ENCODE measurements at places on chromosomes 7 and 10.

DNA sequence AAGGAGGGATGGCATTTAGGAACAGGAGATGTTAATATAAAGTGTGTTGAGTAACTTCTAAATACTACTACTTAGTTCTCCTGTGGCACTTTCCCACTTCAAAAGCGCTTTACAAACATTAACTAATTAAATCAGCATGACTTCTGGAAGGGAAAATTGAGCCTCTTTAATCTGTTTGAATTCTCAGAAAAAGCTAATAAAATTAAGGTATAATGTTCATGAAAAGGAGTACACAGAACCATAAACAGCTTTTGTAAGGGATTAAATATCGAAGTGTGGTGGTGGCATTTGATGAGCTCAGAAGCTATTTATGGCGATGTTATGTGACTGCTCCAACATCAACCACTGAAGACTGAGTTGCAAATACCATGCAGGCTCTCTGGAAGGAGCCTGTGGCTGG, 10.2 kb upstream of the VAX1 start:
- DNase-seq, result no peak

GRCh38 chr10:43188702-43189101, 50.5 kb downstream of the CSGALNACT2 start:
- no peak for DNase-seq

GRCh38 chr10:128318913-128319312, 192.7 kb upstream of the MKI67 start:
- no peak for DNase-seq

GRCh38 chr10:121734589-121735045, 136.4 kb upstream of the FGFR2 start:
- no peak for DNase-seq

DNA sequence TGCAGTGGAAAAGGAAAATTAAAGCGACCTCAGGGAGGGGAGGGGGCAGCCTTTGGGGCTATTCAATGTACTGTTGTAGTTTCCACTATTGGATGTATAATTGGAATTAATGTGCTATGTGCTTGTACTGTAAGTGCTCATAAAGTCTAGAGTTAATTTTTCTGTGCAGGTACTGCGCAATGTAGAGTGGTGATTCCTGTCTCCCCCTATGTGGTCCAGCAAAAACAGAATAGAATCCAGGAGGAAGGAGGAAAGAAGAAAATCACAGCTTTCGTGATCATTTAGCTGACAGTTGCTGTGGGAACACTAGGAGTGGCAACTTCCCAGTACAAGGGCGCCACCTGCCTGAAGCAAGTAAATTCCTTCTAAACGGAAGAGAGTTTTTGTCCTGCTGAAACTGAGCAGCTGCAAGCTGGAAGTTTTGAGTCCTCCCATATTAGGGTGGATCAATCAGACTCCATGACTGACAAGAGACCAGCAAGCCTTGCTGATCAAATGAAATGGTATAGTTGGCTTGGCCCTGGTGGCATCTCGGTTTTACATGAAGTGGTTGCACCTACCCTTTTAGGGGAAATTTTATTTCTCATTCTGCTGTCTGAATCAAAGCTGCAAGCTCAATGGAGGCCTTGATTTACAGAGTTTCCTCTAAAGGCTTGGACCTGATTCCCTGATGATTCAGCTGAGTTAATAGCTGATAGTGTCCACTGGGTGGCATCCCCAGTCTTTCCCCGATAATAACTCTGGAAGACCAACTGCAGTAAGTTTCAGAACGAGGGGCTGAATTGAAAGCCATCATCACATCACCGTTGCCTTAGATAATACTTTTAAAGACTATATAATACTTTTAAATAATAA, 299.8 kb downstream of the HGF start:
- DNase-seq, result no peak

DNA sequence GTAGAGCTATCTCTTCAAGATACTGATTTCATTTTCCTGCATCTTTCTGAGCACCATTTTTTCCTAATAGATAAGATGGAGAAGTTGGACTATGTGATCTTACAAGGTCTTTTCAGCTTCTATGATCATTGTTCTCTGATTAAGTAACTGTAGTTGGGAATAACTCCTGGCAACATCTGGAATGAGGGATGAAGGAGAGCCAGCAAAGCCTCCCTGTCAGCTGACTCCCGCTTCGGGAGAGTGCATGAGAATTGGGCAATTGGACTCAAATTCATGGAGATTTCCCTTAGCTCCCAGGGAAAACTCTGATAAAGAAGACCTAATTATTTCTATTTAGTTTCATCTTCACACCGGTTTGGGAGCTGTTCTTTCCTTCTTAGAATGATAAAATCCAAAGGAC, 146.1 kb downstream of the CCDC71L start:
- no peak for DNase-seq

- DNase-seq, result no peak
Observed at GRCh38 chr10:73211106-73211811, 35.8 kb downstream of the DNAJC9 start.

GRCh38 chr7:80848841-80849240, 70.0 kb downstream of the SEMA3C start:
- DNase-seq, result no peak

GRCh38 chr7:155017834-155018233, 14.9 kb upstream of the PAXIP1 start:
- DNase-seq, result no peak

GRCh38 chr10:111934931-111935330, 248.6 kb downstream of the GPAM start:
- no peak for DNase-seq

- DNase-seq, result no peak
Observed at GRCh38 chr10:19730167-19730906, 85.9 kb upstream of the PLXDC2 start.

- DNase-seq, result no peak
Observed at GRCh38 chr10:125016611-125017202, 74.8 kb downstream of the ZRANB1 start.

- no peak for DNase-seq
Observed at GRCh38 chr7:22109761-22110160, 164.1 kb upstream of the CDCA7L start.

- no peak for DNase-seq
Observed at GRCh38 chr7:12643001-12643643, 44.3 kb upstream of the ARL4A start.

DNA sequence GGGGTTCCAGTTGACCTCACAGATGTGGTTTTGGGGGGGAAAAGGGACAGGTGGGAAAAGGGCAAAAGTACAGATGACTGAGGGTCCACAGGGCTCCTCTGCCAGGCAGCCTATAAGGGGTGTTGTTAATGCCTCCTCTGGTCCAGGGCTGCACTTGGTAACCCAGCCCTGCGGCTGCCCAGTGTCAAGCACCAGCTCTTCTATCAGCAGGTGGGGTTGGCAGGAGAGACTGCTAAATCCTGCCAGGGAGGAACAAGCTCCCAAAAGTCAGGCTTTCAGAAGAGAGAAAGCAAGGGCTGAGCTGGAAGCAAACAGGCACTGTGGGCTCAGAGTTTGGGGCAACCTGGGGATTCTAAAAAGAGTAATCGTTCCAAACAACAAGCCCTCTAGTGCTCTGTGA, 39.1 kb downstream of the LRRC20 start:
- no peak for DNase-seq

DNA sequence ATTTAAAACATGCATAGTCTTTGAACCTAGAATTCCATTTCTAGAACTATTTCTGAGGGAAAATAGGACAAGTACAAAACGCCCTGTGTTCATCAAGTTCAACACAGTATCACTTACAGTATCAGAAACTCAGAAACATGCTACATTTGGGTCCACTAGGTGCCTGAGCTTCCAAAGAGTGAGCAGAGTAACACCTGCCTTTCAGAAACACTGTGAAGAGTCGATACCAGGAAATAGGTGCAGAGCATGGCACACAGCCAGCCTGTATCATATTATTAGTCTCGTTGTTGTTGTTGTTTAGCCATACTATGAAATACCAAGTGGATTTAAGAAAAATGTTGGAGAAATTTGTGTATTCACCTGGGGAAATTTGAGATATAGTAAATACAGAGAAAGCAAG, 392.1 kb upstream of the MGMT start:
- no peak for DNase-seq

DNA sequence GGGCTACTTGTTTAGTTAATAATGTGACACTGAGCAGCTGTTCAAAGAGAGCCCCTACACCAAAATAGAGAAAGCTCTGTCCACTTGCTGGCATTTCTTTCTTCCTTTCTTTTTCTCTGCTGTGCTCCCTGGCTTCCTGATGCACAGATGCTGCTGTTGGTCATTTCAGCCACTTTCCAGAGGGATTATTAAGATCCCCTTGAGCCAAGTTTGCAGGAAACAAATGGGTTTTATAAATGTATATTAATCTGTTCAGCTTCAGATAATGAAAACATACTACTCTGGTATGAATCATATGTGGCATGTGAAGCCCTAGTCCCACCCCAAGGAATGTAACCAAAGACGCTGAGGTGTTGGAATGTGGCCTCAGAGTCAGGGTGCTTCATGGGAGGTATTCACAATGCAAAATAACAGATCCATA, 638.2 kb upstream of the FZD8 start:
- no peak for DNase-seq

DNA sequence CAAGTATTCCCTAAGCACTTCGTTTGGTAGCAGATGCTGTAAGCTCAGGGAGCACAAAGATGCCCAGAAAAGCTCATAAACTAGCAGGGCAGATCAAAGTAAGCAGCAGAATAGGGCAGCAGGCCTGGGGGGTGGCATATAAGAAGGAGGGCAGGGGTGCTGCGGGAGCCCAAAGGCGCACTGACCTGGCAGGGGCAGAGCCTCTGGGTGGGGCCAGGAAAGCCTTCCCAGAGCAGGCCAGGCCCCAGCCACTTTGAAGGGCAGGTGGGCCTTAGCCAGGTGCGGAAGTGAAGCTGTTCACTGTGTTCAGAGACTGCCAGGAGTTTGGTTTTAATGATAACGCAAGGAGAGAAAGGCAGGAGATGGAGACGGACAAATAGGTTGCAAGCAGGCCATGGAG, 3.9 kb downstream of the GDF10 start:
- no peak for DNase-seq

- DNase-seq, result no peak
Observed at GRCh38 chr7:2666588-2667250, 21.3 kb upstream of the AMZ1 start.

DNA sequence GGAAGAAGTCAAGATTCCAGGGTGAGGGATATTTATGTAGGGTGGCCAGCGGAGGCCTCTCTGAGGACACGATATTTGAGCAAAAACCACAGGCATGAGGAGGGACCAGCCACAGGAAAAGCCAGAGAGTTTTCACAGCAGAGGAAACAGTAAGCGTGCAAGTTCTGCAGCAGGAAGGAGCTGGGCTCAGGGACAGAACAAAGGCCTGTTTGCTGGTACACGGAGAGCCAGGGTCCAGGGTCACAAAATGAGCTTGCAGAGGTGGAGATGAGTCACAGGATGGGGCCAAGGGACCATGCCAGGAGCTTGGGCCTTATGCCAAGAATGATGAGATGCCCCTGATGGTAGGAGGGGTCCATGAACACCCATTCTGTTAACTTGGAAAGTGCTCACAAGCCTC, 283.5 kb downstream of the PLXNA4 start:
- no peak for DNase-seq

DNA sequence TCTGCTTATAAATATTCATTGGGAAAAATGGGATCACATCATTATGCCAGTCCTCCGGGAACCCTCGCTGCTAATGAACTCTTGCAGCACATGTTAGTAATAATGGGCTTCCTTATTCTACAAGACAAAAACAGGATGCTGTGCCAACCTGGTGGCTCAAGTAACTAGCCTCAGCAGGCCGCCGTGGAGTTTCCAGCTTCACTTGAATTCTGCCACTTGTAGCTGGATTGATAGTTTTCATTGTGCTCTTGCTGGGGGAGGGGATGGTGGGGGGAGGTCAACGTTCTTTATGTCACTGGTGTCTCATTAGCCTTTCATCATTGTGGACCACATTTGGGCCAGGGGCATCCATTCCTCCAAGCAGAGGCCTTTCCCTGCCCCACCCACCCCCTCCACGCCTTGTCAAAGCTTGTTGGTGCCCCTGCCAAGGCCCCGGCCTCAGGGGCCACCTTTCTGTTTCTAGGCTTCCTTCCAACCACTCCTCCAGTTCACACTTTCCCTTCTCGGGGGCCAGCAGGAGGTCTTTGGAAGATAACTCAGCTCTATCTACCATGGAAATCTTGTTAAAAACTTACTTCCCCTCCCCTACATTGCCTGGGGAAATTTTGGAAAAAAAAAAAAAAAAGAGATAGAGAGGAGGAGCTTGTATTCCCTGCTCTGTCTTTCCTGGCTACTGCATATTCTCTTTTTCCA, 153.9 kb downstream of the BMPER start:
- DNase-seq, result no peak

GRCh38 chr10:1824928-1825327, 87.6 kb upstream of the ADARB2 start:
- DNase-seq, result no peak

DNA sequence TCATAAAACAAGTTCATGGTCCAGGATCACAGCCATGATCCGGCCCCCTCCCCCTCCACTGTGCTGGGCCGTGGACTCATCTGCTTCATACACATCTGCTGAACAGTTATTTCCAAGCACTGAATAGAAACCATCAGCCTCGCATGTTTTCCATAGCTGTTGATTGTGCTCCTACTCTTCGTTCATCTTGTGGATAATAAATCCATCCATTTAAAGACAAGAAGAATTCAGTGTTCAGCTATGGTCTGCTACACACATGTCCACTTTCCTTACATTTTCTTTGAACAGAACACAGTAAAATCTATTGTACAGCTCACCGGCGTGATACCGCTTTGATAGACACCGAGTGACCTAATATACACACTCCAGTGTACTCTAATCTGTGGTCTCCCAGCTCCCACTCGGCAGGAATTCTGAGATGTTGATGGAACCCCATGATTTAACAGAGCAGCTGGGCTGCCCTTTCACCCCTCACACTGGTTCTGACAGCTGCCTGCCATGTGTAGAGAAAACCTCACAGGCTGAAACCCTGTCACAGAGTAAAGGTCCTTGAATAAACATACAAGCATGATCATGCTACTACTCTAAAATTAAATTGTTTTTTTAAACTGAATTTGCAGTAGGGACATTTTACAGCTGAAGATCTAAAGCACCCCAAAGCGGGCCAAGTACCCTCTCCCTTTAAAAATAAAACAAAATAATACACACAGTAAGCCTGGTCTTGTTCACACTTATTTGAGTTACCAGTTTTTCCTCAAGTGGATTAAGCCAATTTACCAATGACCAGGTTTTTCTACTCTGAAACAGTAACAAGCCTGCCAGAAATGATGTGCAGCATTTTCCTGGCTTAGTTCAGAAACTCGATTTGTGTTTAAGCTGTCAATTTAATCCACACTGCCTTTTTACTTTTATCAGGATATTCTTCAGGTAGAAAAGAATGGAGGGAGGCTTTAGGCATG, 95.1 kb upstream of the FZD1 start:
- no peak for DNase-seq

GRCh38 chr7:149225106-149225505, 14.3 kb upstream of the ZNF212 start:
- DNase-seq, result no peak

- DNase-seq, result no peak
Observed at GRCh38 chr10:119391440-119392251, 150.9 kb downstream of the RGS10 start.

GRCh38 chr10:133381036-133381435, 2.0 kb downstream of the PAOX start:
- no peak for DNase-seq

DNA sequence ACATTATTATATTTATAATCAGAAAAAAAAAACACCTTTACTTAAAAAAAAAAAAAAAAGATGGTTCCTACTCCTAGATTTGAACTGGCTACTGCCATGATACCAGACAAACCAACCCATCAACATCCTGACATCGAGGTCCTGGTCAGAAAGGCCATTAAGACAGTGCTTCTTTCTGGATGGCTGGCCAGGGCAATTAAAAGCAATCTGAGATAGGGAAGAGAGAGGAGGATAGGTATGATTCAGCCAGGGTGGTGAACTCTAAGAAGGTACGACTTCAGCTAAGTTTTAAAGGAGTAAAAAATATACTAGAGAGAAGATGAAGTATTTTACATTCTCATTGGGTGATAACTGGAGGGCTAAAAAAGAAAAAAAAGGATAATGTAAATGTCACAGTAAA, 139.0 kb downstream of the DOCK4 start:
- no peak for DNase-seq
